Neural crest cell (in vitro differentiated cells): ENCODE measurements at places on chromosomes 5 and 9.

DNA sequence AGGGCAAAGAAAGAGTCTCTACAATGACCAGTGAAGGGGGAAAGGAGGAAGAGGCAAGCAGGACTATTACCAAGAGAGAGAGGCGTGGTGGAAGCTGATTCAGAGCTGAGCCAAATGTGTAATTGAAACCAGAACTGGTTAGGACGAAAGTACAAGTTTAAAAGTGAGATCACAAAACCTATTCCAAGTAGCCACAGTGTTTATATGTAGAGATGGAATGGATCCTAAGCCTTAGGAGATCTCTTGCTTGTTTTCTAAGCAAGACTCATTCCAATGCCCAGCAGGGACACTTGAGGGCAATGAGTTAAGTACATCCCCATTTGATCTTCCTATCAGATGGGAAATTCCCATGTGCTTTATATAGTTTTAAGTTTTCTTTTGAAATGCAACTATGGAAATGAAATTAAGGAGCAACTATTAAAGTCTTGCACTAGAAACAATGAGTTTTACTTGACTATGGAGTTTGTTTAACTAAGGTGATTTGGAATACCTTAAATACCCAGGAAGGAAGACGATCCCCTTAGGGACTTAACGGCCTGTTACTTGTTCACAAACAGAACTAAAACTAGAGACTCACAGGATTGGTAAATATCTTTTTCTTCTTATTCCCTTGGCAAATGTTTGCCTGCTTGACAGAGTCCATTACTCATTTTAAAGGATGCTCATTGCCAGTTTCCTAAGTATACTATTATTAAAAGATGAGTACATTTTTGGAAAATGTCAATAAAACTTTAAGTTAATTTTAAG is 51.1 kb upstream of the SNX2 start:
- no peak for DNase-seq

DNA sequence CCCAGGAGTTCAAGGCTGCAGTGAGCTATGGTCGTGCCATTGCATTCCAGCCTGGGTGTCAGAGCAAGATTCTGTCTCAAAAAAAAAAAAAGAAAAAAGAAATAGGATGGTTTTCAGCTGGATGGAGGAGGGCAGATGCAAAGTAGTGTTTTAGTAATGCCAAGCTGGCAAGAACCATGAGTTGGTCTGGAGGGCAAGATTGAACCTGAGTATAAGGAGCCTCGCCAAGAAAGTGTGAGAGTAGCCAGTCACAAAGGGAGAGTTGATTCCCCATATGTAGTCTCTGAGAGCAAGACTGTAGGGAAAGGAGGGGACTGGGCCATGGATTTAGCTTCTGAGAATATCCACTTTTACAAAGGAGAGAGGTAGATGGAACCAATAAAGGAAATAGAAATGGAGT is 6.9 kb downstream of the TNFAIP8 start:
- no peak for DNase-seq

GRCh38 chr5:155897761-155898160 is 429.2 kb upstream of the SGCD start:
- no peak for DNase-seq

- DNase-seq: no peak
These were observed 95.5 kb downstream of the ZCCHC7 start for GRCh38 chr9:37215830-37216229.

- DNase-seq: no peak
These were observed 28.8 kb downstream of the FBXL17 start for GRCh38 chr5:108353087-108353486.

DNA sequence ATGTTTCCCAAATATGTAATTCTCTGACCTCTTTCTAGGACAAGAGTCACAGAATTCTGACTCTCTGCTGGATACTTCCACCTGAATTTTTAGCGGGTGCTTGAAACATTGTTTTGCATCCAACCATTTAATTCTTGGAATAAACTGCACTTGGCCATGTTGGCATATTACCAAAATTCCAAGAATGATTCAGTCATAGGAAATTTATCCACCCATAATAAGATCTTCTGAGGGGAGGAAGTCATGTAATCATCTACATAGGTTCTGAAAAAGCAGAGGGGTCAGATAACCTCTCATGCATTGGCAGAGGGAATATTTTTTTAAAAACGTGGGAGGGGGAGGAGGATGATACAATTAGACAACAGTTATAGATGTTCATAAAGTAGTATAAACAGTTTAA is 156.9 kb downstream of the PAM start:
- no peak for DNase-seq

DNA sequence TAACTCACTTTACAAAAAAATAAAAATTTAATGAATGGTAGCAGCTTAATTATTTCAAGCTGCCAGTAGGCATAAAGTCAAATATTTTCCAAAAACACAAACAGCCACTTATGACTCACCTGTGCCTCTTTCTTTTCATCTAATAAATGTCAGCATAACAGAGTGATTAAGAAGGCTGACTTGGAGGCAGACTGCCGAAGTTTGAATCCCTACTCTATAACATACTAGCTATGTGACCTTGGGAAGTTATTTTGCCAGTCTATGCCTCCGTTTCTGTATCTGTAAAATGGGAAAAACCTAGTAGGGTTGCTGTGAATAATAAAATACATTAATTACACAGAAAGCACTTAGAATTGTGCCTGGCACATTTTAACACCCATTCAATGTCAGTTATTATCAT is 33.8 kb downstream of the FANCC start:
- DNase-seq: no peak
